ENCODE measurements at places on chromosomes 16 and 17. TPM values are rescaled to one million over a fixed set of nuclear protein-coding genes. Genes with fewer than 3 reads are reported as not detected.

DNA sequence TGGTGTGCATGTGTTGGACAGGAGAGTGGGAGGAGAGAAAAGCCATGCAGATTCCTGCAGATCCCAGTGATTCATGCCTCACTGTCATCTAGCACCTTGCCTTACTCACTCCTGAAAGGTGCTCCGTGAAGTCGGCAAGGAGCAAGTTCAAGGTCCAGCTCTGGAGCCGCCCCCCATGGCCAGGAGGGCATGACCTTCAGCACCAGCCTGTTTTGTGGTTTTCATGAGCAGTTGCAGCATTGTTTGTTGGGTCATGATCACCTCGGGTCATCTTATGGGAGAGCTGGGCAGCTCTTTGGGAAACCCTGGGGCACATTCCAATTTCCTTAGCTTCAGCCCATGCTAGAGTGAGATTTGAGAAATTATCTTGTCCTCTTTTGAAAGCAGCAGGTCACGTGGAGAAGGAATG, 137.5 kb upstream of the IRX3 start:
- no peak for DNase-seq

- no peak for DNase-seq
These were observed 42.2 kb upstream of the CORO6 start for GRCh38 chr17:29664743-29665480.

CEP295NL gene
- total RNA-seq, result 1.2 TPM

GRCh38 chr16:85306071-85306792, 194.0 kb upstream of the CIBAR2 start:
- no peak for DNase-seq

- peak; percentile 32 for DNase-seq
These were observed 36.3 kb downstream of the MYO18A start for GRCh38 chr17:29143894-29144293.

DNA sequence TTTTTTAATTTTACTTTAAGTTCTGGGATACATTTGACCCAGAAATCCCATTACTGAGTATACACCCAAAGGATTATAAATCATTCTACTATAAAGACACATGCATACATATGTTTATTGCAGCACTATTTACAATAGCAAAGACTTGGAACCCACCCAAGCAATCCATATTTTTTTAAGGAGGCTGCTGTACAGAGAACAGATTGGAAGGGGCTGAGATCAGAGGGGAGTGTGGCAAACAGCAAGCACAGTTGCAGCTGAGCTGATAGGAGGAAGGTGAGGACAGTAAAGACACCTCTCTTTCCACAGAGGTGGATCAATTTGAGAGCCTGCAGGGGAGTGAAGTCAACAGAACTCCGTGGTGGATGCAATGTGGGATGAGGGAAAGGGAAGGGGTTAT, 10.2 kb upstream of the TMEM238L start:
- DNase-seq, result no peak

RNF157 gene
- total RNA-seq, result 50.4 TPM

RAMP2 gene
- total RNA-seq, result 6.5 TPM

DNA sequence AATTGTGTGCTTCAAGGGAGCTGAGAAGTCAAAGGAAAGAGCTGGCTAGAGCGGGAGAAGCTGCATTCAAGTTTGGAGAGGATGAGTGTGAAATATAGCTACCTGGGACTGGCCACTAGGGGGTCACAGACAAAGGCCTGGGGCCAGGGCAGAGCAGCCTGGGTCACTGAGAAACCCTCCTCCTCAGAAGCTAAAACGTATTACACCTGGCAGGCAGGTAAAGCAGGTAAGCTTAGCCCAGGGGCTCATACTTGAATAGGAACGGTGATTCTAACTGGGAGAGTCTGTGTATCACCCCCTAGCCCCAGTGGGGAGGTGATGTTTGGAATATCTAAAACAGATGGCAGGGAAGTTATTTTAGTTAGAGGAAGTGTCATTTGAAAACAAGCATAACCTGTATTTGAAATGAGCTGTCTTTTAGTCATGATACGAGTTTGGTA, 6.8 kb downstream of the KRT37 start:
- no peak for DNase-seq

- DNase-seq, result peak; percentile 55
These were observed 58.3 kb downstream of the WIPI1 start for GRCh38 chr17:68398691-68399637.

DNA sequence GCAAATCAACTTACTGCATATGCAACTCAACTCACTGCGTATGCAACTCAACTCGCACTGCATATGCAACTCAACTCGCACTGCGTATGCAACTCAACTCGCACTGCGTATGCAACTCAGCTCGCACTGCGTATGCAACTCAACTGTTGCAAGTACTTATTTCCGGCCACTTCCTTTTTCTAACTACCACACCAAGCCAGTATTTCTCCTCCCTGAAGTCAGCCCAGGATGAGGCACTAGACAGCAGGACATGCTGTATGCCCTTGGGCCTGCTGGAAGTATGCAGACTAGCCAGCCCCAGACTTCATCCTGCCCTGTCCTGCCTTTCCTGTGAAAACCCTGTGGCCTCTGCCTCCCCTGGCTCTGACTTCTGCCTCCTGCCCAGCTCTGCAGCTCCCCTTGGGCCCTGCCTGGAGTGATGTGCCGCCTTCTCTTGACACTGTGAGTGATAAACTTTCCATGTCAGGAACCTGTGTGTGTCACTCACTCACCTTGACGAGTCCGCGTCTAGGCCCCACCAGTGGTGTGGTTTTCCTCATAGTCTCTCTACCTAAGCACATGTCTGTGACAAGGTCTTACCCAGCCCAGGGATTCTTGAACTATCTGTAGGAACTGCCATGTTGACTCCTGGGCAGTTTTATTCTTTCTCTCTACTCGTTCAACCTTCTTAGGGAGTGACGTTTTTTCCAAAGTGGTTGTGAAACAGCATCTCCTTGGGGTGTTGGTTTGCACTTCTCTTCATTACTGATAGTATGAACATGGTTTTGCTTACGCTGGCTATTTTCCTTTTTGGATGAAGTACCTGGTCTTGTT, 16.4 kb downstream of the ZNF778 start:
- no peak for DNase-seq

DNA sequence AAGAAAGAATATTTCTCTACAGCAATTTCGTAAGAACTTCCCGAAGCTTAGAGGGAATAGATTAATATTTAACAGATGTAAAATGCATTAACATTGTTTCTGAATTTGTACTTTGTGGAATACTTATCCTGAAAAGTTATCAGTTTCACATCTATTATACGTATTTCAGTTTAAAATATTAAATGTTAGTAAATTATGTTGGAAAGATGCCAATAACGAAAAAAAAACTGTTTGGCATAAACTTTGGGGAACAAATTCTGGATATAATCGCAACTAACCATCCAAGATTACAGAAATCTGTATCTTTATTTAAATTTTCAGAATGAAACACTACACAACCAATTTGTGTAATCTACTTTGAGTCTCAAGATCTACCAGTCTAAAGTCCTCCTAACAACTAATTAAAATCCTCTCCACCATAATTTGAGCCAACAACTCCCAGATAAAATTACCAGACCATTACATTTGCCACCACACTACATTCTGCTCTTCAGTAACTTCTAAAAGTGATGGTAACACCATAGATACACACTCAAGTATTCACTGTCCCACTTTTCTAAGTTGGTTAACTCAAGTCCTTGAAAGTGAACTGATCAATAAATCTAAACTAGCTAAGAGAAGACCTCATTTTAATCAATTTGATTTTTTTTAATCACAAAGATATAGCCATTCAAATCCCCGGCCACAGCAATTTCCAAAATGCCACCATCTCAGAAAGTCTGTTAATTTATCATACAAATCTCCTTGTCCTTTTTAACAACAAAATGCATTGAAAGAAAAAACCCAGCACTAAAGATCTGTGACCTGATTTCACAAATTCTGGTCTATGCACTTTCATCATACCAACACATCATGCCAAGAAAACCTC, 2.0 kb downstream of the SIAH1 start:
- DNase-seq, result no peak

- no peak for DNase-seq
These were observed 58.1 kb upstream of the CRISPLD2 start for GRCh38 chr16:84761448-84762368.

DNA sequence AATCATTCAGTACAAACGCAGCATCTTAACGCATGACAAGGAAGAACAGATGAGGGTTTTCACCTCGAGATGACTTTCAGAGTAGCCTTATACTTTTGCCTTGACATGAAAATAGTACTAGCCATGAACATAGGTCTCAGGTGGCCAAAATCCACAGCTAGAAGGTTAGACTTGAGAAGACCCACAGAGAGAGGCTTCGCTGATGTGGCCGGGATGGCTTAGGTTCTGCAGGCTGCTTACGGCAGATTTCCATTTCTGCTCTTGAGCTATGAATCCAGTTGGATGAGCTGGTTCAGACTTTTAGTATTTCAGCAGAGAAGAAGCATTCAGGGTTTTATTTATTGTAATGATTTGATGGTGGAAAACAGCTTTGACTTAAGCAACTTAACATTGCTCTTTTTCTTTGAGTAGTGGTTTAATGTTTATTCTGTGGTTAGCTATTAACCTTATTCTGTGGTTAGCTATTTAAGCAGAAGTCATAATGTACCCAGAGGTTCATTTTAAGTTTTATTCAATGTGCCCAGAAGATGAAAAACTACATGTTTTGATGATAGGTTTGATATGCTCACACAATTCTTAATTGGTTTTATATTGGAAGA, 7.6 kb downstream of the KRT24 start:
- no peak for DNase-seq

GLIS2 gene
- 17.2 TPM for total RNA-seq

LRRC46 gene
- total RNA-seq, result 1.4 TPM

KRTAP9-4 gene
- not detected for total RNA-seq

TCAP gene
- 1.9 TPM for total RNA-seq

- DNase-seq, result no peak
These were observed 603 bp downstream of the RGS11 start for GRCh38 chr16:275041-275641.

DNA sequence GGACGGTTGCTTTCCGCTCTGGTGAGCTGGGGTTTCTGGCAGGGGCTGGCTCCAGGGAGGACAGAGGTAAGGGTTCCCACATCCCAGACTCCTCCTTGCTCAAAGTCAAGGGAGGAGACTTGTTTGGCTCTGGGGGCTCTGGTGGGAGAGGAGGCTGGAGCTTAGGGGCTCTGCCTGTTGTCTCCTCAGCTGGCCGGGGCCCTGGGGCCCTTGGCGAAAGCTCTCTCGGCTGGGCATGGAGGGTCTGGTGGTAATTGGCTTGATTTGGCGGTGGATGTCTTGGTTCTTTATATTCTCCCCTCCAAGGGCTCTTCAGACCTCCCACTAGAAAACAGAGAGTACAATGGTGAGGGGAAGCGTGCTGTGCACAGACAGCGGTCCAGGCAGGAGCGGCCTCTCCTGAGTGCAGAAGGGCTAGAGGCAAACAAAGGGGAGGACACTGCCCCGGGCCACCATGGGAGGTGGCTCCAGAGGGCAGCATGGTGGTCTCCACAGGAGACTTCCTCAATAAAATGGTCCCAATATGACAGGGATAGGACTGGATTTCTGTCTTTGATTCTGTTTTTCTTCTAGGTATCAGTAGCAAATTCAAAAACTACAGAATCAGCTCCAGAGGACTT, 5.7 kb upstream of the SPATA32 start:
- DNase-seq, result no peak

IL21R gene
- 0.55 TPM for total RNA-seq

METRN gene
- total RNA-seq, result 224 TPM

CCL16 gene
- total RNA-seq, result not detected

Measured in neural crest cell (in vitro differentiated cells).